Stimulated activated CD4-positive, alpha-beta T cell treated with anti-CD3 and anti-CD28 coated beads, TNF-alpha, amount 100 ng/mL, for 48 hours (primary cell): ENCODE measurements at places on chromosomes 7 and 10.

GRCh38 chr10:36437367-36437766 lies 688.0 kb upstream of the ANKRD30A start:
- DNase-seq, result no peak

DNA sequence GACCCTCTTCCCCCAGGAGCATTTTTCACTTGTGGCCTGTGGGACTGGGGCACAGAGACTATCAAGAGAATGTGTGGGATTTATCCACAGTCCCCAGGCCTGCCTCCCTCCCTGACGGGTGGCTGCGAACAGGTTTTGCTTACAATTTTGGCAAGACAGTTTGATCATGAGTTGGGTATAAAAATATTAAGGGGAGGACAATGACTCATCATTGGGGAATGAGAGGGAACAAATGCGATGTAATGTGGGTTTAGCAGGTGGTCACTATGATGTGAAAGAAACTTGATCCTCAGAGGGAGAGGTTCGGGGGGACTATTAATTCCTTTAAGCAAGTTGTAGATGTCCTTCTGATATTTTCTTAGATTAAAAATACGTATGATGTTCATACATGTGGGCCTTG lies 52.2 kb downstream of the EMX2 start:
- no peak for DNase-seq

- DNase-seq, result no peak
Observed at GRCh38 chr10:104040862-104041789, 44.6 kb downstream of the COL17A1 start.

DNA sequence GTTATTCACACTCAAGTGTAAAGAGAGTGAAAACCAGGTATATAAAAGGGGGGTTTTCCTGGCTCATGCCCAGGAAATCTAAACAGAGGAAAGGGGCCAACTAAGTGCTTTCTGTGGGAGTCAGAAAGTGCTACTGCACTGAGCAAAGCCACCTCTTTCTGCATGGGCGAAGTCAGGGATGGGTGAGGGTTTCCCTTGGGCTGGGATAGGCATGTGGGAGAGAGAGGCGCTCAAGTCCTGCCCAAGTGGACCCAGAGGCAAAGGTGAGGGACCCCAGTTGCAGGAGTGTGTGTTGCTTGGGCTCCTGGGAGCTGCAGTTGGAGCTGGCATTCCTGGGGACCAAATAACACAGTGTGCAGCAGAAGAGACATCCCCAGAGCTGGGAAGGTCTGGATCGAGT lies 65.9 kb downstream of the PRR15 start:
- DNase-seq, result no peak

DNA sequence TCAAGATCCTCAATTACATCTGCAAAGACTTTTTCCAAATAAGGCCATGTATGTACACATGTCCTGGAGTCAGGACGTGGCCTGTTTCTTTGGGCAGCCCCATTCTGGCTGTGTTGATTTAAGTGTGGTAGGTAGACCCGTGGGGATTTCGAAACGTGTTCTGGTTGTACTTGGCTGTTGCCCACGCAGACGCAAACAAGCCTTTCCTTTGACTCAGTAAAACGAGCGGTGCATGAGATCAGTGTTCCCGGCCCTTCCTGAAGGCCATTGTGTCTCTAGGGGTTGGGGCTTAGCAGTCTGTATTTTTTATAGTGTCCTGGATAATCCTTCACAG lies 64.8 kb upstream of the DNAJB6 start:
- DNase-seq, result no peak

DNA sequence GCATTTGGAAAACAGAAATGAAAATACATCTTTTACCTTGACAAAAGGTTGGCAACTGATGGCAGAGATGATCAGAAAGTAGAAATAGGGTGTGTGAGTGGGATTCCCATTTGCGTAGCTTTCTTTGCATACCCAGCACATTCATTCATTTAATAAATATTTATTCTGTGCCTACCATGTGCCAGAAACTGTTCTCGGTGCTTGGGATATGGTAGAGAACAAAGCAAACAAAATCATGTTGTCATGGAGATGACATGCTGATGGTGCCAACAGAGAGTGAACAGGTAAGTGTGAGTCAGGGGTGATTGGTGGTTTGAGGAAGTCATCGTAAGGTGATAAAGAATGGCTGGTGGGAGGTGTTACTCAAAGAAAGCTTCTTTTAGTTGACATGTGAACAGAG lies 45.4 kb downstream of the CACNB2 start:
- no peak for DNase-seq

DNA sequence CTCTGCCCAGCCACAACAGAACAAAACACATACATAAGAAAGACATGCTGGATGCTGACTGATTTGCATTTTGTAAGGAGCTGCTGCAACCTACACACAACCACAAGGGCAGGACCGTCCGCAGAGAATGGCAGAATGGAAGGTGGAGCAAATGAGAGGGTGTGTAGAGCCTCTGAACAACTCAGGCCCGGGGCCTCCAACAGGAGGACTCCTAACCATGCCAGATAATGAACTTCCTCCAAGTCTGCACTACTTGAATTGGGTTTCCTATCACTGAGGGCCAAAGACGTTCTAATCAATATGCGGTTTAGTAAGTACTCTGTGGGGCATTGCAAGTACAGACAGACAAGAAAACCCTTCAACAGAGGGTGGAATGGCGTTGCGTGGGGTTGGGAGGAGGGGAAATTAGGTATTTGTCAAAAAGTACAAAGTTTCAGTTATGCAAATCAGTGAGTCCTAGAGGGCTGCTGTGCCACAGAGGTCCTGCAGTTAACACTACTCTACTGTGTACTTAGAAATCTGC lies 14.6 kb downstream of the VOPP1 start:
- no peak for DNase-seq

DNA sequence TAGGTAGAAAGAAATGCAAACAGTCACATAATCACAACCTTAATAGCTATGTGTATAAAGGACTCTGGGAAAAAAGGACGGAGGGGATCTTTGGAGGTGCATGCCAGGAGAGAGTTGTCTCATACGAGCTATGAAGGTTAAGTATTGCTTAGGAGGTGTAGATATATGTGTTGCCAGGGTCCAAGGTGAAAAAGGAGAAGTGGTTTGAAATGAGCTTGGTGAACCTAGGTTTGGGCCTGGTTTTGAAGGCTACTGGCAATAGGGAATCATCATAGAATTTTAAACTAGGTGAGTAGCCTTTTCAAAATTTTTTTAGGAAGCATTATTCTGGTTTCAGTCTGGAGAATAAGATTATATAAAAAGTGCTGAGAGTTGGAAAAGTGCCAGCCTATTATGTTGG lies 336.8 kb downstream of the AUTS2 start:
- no peak for DNase-seq

- no peak for DNase-seq
Observed at GRCh38 chr7:93921607-93922566, at the start of gene GNG11. TSS of gene GNG11 (plus strand) at chr7:93921735. CDS start at chr7:93922138, 403 bp downstream.

DNA sequence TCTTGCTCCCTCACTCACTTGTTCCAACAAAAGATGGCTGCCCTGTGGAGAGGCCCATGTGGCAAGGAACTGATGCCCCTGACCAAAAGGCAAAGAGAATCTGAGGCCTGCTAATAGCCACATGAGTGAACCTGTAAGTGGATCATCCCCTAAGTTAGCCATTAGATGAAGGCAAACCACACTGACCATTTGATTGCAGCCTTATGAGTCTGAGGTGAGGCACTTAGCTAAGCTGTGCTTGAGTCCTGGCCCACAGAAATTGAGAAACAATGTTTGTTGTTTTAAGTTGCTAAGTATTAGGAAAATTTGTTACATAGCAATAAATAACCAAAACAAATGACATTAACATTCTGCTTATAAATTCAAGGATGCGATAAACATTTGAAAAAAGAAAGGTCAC lies 100.1 kb upstream of the BET1 start:
- DNase-seq, result no peak

GRCh38 chr7:103689255-103689654 lies 243.2 kb upstream of the SLC26A5 start:
- no peak for DNase-seq

DNA sequence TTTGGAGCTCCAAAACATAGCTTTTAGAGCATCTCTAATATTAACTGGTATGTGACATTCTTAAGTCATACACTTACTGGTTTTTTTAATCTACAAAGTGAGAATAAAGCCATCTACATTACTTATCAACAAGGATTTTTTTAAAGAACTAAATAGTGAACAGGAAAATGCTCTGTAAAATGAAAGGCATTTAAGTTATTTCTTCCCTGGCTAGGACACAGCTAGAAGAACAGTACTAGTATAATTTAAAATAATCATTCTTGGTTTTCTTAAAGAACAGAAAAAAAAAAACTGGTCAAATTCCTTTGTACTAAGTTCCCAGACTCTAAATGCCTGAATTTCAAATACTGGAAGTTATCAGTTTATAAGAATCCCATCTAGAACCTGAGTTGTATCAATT lies 139.5 kb downstream of the SRPK2 start:
- DNase-seq, result no peak
